ENCODE measurements at places on chromosomes 12 and 14.
A peak's percentile ranks its signal among the peaks of the same experiment; 100 is the strongest.

GRCh38 chr14:74737753-74738325 is 24.9 kb downstream of the FCF1 start:
- no peak overlapping the region for H3K27ac ChIP-seq
- no peak overlapping the region for H3K4me3 ChIP-seq
- DNase-seq: no peak
- H3K27me3 ChIP-seq: no peaks in the 10 kb centered on the region
- peaks cover 64% of the 10 kb centered on the region for H3K36me3 ChIP-seq
- no peaks in the 10 kb centered on the region for H3K4me1 ChIP-seq

GRCh38 chr14:33480071-33480886 is 470.6 kb downstream of the EGLN3 start:
- H3K27ac ChIP-seq: no peak overlapping the region
- H3K4me1 ChIP-seq: no peaks in the 10 kb centered on the region
- H3K36me3 ChIP-seq: no peaks in the 10 kb centered on the region
- no peaks in the 10 kb centered on the region for H3K27me3 ChIP-seq

- peaks cover 6% of the 10 kb centered on the region for H3K4me1 ChIP-seq
- no peaks in the 10 kb centered on the region for H3K27me3 ChIP-seq
- DNase-seq: no peak
- H3K36me3 ChIP-seq: no peaks in the 10 kb centered on the region
- H3K27ac ChIP-seq: no peak overlapping the region
These were observed 175.0 kb downstream of the RAD51B start for GRCh38 chr14:67994531-67994930.

DNA sequence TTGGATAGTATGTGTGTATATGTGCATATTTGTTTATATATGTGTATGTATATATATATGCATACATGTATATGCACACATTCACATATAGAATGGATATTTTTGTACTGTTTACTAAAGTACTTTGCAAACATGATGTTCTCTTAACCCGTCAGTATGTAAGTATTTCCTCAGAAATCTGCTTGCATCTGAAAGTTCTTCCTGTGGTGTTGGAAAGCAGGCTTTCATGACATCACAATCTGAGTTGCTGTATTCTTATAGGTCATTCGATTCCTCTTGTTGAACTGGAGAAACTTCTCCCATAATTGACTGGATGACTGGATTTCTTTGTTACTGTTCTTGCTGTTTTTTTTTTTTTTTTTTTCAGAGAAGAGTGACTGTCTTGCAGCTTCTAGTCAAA is 29.1 kb downstream of the GABARAPL1 start:
- H3K36me3 ChIP-seq: no peaks in the 10 kb centered on the region
- DNase-seq: no peak
- H3K4me1 ChIP-seq: no peaks in the 10 kb centered on the region
- H3K27me3 ChIP-seq: no peaks in the 10 kb centered on the region
- H3K4me3 ChIP-seq: no peak overlapping the region

DNA sequence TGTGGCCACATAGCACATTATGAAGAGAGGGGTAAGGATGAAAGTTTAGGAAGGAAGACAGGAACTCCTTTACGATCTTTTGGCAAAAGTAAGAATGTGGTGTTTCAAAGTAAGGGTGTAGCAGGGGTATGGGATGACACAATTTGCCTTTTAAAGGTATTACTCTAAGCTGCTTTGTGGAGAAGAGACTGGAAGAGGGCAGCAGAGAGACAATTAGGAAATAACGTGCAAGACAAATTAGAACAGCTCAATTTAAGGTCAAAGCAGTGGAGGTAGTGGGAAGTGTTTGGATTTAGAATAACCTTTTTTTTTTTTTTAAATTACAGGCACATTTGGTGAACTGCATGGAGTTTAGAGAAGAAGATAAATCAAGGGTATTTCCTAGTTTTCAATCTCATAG is 342.6 kb downstream of the NOVA1 start:
- no peak overlapping the region for H3K4me3 ChIP-seq
- H3K27me3 ChIP-seq: no peaks in the 10 kb centered on the region
- no peak overlapping the region for H3K27ac ChIP-seq
- no peak for DNase-seq

DNA sequence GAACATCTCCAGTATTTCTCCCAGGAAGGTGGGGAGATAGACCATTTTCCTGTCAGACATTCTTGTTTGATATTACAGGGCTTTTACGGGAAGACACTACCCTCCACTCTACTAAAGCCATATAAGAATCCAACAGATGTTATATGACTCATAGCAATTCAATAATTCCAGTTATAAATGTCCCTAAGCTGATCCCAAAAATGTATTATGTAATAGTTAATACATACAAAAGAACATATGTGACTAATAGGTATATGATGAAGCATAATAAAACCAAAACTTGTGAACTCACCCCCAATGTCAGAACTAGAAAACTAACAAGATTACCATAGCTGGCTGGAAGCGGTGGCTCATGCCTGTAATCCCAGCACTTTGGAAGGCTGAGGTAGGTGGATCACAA is 84.2 kb downstream of the EFCAB11 start:
- H3K27me3 ChIP-seq: no peaks in the 10 kb centered on the region
- H3K36me3 ChIP-seq: no peaks in the 10 kb centered on the region
- no peaks in the 10 kb centered on the region for H3K4me1 ChIP-seq
- H3K4me3 ChIP-seq: no peak overlapping the region

- no peaks in the 10 kb centered on the region for H3K36me3 ChIP-seq
- H3K4me3 ChIP-seq: no peak overlapping the region
- no peaks in the 10 kb centered on the region for H3K4me1 ChIP-seq
- H3K27me3 ChIP-seq: no peaks in the 10 kb centered on the region
These were observed 62.3 kb downstream of the GCH1 start for GRCh38 chr14:54840336-54840735.

DNA sequence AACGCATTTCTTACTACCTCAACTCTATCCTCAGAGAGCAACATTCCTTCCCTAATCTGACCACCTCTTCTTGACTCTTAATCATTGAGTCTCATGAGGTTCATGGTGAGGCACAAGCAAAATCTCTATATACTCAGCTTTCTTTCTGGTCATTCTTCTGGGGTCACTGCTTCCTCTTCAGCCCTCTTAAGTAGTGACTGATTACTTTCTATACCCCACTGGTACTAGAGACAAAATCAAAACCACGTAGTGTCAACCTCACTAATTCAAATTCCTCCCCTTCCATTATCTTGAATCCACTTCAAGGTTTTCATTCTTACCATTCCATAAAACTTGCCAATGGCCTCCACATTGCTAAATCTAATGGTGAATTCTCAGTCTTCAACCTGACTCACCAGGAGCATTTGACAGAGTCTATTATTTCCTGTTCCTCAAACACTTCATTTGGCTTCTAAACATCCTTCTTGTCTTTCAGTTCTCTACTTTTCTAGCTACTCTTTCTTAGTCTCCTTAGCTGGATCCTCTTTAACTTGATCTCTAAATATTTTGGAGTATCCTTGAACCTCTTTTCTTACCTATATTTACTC is 6.8 kb downstream of the WDHD1 start:
- no peak overlapping the region for H3K4me3 ChIP-seq
- no peaks in the 10 kb centered on the region for H3K36me3 ChIP-seq
- H3K4me1 ChIP-seq: no peaks in the 10 kb centered on the region

DNA sequence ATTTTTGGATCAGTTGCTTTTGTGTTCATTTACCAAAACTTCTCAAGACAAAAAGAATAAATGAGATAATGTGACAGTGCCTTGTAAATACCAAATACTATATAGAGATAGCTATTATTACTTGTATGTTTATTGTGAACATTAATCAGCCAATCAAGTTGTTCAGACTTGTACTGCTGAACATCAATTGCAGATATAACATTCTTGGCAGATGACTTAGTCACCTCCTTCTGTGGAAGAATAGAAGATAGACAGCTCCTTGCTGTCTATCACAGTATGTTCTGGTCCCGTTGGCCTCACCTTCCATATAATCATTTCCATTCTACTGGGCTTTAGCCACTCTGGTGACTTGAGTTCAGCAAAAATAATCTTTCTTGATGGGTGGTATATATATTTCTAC is 30.1 kb downstream of the PSEN1 start:
- no peak overlapping the region for H3K4me3 ChIP-seq
- H3K4me1 ChIP-seq: no peaks in the 10 kb centered on the region
- no peak overlapping the region for H3K27ac ChIP-seq
- H3K36me3 ChIP-seq: peaks cover 85% of the 10 kb centered on the region

DNA sequence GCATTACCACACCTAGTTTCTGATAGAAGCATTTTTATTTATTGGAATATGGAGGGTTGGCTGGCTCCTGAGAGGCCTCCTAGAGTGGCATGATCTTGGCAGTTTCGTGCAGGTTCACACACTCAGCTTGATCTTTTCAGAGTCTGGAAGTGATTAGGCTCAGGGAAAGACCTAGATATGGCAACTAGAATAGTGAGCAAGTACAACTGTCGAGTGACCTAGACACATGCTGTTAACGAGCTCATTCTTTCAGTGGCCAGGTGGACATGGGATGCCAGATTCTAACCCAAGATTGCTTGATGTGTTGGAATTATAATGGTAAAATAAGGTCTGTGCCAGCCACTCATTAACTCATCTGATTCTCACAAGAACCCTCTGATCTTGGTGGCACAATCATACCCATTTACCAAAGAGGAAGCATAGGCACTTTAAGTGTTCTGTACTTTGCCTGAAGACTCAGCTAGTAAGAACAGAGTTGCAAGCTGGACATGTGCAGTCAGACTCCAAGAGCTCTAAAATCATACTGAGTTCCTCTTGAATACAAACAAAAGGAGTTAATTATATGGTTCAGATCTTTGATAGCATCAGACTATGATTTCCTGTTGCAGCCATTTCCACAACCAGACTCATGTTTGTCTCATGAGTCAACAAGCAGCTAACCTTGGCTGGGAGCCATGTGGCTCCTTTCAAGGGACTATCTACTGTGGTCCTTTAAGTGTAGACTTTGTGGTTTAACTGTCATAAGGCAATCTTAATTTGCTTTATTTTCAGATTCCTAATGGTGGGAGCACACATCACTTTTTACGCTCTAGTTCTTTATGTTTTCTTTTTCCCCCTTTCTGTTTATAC is 144.2 kb downstream of the PLEKHA5 start:
- no peaks in the 10 kb centered on the region for H3K27me3 ChIP-seq
- DNase-seq: peak; percentile 59
- no peaks in the 10 kb centered on the region for H3K4me1 ChIP-seq
- no peak overlapping the region for H3K4me3 ChIP-seq

Measured in psoas muscle (tissue), 8 donors.